ENCODE measurements at places on chromosomes 12 and 14. TPM values are rescaled to one million over a fixed set of nuclear protein-coding genes. Genes with fewer than 3 reads are reported as not detected.

DNA sequence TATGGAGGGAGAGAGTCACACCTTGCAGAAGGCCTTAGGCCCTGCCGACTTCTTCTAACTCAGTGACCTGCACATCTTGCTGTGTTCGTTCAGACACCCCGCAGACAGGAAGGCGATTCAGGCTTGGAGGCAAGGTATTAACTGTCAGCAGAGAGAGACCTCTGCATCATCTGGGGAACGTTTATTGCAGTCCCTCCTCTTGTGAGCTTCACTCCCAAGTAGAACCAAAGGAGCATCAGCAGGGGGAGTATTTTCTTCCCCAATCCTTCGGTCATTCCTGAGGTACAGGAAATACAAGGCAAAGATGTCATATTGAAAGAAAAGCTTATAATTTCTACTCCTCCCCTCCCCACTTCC, 217.9 kb downstream of the CRADD start:
- peak; percentile 74 for DNase-seq

DNA sequence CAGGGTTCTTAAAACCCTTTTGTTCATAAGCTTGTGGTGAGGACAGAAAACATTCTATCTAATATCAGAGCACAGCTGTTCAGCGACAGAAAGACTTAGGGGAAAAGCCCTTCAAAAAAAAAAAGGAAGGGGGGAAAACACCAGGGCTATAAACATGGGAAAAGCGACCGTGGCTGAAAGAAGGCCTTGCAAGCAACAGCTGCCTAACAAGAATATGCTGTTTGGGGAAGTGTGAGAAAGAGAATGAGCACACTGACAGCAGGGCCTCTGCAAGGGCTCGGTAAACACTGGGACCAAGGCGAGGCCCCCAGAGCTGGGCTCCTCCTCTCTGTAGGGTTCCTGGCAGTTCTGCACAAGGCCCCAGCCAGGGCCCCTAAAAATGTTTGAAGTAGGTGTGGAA, 27.4 kb upstream of the CCND2 start:
- no peak for DNase-seq

GRCh38 chr12:96130396-96131059, 63.6 kb upstream of the ELK3 start:
- DNase-seq: no peak

- DNase-seq: no peak
Observed at GRCh38 chr12:94954948-94955592, 48.4 kb downstream of the NDUFA12 start.

- no peak for DNase-seq
Observed at GRCh38 chr14:57508756-57509155, 15.1 kb upstream of the CCDC198 start.

GRCh38 chr12:96988919-96989318, 81.9 kb downstream of the NEDD1 start:
- no peak for DNase-seq

Gene ST8SIA1
- 4.6 TPM for total RNA-seq

GRCh38 chr12:126228936-126229335, 1163.7 kb downstream of the AACS start:
- DNase-seq: no peak

Gene VWF
- 1.4 TPM for total RNA-seq

Gene FGF23
- total RNA-seq: not detected

DNA sequence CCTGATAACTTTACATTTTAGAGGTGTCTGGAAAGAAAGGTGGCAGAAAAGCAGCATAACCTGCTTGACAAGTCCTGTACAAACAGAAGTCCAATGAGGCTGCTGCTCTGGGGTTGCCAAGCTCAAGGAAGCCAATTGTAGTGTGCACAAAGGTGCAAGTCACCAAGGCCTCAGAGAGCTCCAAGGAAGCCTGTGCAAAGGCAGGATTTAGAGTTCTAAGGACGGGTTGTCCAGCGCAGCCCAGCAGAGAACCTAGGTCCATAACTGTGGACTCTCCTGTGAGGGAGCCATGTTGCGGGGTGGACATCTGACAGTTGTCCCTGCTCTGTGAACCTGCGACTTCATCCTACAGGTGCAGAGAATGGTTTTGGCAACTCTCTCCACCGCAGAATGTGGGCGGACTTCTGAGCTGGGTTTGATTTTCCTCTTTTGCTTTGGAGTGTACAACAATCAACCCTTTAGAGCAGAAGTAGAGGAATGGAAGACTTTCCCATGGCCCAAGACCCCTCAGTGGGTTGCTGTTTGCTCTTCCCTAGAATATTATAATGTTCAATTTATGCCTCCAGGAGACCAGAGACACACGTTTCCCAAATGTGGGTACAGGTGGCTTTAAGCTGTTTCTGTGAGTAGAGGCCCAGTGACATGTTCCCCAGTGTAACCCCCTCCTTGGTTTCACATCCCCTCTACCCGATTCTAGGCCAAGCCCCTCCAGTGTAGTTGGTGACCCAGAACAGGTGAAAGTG, 81.0 kb downstream of the ETV6 start:
- DNase-seq: no peak

DNA sequence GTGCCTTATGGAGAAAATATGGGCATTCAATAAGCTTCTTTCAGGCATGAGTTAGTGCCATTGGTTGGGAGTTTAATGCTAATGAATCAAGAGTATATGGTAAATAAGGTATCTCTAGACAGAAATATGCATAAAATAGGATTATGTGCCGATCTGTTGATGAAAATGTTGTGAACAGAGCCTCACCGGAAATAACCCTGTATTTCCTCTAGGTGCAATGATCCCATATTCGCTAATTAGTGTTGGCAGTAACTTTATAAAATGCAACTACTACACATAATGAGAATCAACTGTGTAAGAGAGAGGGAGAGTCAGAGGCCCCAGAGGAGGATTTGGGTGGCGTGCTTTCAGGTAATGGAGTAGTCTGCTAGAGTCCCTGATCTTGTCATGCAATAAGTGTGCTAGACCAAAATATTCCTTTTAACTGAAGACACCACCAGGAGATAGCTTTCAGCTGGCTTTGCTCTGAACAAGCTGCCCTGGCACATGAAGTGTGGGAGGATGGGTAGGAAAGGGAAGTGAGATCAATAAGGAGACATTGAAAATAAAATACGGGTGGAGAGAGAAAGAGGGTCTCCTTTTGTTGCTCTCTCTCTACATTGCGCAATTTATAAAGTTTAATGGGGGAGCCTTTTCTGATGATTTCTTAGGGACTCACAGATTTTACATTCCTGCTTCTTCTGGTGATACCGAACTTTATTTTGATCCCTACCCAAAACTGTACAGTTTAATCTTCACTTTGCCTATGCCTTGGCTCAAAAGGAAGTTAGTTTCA, 68.6 kb upstream of the PLXNC1 start:
- DNase-seq: no peak

- DNase-seq: peak; percentile 61
Observed at GRCh38 chr14:81450100-81450531, 50.0 kb upstream of the STON2 start.

GRCh38 chr12:90000721-90001120, 292.1 kb upstream of the ATP2B1 start:
- DNase-seq: no peak

Gene DIO2
- 66.0 TPM for total RNA-seq

GRCh38 chr12:32312049-32312670, 87.2 kb upstream of the FGD4 start:
- DNase-seq: peak; percentile 84

Gene RIPK3
- 3.0 TPM for total RNA-seq

DNA sequence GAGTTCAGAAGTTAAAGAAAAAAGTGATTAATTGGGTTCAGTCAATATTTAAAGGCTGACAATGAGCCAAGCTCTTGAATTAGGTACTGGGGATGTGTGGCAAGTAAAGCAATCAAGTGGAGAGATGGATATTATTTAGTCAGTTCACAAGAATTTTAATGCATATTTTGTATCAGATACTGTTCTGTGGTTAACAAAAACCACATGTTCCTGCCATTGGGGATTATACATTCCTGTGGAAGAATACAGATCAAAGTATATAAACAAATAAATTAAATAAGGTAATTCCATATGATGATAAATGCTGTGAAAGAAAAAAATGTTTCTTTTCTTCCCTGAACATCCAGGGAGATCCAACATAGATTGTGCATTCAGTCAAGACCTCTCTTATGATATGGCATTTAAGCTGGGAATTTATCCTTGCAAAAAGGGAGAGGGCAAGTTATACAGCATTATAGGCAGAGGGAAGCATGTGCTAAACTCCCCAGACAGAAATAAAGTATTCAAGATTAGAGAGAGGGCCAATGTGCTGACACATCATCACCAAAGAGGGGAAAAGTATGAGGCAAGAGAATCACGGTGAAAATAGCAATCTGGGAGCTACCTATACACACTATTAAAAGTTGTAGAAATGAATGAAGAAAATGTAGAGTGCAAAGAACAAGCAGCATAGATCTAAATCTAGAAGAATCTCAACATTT, 17.6 kb upstream of the A2M start:
- no peak for DNase-seq

DNA sequence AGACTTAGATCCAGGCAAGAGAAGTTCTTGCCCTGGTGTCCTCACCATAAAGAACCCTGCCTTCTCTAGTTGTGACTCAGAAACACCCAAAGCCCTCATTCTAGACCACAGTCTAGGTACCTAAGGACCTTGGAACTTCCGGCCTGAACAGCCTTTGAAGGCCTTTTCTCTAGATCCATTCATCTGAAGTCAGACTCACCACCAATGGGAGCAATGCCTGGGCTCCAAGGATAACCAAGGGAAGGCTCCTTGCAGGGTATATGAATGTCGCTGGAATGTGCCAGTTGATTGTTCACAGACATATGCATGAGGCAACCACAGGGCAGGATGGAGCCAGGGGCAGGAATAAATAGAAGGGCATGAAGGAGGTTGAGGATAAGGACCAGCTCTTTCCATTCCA, 86.3 kb downstream of the PLCZ1 start:
- no peak for DNase-seq

Gene C12orf42
- not detected for total RNA-seq

DNA sequence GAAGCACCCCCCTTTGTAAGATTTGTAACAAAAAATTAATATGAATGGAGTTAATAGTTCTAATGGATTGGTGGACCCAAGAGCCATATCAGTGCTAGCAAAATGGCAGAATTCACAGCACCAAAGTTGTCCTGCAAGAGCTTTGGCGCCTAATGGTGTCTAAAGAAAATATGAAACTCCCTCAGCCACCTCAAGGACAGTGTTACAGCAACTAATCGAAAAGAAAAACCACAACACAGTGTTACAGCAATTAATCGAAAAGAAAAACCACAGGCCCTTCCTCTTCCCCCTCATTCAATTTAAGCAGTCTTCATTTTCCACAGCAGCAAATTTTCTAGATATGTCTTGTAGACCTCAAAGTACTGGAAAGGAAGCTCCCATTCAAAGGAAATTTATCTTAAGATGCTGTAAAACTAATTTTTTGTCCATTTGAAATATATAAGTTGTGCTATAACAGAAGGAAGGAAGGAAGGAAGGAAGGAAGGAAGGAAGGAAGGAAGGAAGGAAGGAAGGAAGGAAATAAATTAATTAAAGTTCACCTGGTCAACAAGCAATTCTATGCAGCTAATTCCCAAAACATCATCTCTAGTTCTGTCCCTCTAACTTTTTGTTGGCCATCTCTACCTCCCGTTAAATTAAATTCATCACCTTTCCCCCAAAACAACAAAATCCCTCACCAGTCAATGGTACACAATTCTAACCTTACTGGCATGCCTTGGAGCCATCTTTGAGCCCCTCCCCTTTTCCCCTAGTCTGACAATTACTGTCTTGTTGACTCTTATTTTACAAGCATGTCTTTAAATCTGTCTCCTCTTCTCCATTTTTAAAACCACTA, 17.4 kb downstream of the LRP6 start:
- DNase-seq: no peak

Gene PTHLH
- 1.6 TPM for total RNA-seq

DNA sequence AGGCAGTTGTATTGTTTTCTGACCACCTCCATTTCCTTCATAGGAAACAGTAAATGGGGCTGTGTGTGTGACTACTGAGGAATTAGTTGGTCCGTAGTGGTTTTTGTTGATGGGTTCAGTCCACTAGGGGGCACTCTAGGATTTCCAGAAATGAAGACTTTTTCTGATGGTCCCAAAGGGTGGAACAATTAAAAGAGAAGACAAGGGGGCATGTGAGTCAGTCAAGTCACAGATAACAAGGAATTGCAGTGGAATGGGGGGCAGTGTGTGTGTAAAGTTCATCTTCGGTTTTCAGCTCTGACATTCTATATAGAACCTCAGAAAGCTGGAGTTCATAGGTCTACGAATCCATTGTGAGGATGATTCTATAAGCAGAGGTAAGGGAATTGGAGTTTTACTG, 186.6 kb upstream of the OR4E1 start:
- DNase-seq: no peak

Gene TEX52
- not detected for total RNA-seq

Gene VRTN
- not detected for total RNA-seq

DNA sequence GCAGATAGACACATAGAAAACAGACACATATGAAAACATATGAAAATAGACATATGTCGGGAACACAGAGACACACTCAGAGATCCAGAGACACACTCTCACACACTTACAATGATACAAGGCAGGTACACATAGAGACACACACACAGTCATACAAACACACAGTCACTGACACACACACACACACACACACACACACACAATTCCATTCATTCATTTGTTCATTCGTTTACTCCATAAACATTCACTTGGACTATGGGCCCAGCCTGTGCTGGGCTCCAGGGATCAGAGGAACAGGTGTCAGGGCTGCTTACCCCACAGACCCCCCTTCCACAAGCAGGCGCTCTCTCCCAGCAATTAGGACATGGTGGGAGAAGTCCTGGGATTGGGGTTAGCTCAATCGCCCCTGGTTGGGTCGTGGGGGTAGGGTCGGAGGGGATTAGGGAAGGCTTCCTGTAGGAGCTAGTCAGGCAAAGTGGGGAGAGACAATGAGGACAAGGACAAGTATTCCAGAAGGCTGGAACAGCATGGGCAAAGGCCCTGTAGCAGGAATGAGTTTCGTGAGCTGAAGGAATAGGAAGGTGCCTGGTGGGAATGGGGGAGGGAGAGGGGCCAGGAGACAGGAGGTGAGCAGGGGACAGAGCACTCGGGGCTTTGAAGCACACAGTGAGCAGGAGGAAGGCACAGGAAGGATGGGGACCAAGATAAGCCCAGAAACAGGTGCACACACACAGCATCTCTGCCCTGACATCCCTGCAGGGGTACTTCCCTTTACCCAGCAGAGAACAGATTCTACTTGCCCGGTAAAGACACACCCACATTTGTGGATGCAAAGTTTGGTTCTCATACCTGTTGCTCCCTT, 6.5 kb downstream of the RASAL1 start:
- no peak for DNase-seq

- no peak for DNase-seq
Observed at GRCh38 chr14:68757618-68758081, 35.2 kb downstream of the ZFP36L1 start.

- DNase-seq: peak; percentile 96
Observed at GRCh38 chr14:67943947-67944346, 124.4 kb downstream of the RAD51B start.

DNA sequence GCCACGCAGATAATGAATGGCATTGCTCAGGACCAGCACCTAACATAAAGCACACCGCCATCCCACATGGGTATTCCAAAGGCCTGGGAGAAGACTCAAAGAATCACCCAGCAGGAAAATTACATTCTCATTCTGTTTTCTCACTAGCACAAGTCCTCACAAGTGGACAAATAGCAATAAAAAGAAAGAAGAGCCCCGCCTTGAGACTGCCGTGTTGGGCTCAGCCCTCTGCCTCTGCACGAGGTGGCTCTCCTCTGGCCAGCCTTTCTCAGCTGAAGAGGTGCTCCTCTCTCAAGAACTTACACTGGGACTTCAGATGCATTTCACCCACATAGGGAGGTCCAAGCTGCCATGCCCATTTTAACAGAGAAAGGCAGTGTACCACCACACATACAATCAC, 207.5 kb downstream of the SPTSSA start:
- no peak for DNase-seq

Gene ZBTB42
- 2.5 TPM for total RNA-seq

- no peak for DNase-seq
Observed at GRCh38 chr14:92551044-92551841, 37.7 kb downstream of the RIN3 start.

Gene LYZ
- total RNA-seq: not detected

Gene FAM222A
- total RNA-seq: 0.54 TPM

All from fibroblast of the aortic adventitia (primary cell).